ENCODE measurements at places on chromosomes 1 and 21. TPM values are rescaled to one million over a fixed set of nuclear protein-coding genes. Genes with fewer than 3 reads are reported as not detected.

DNA sequence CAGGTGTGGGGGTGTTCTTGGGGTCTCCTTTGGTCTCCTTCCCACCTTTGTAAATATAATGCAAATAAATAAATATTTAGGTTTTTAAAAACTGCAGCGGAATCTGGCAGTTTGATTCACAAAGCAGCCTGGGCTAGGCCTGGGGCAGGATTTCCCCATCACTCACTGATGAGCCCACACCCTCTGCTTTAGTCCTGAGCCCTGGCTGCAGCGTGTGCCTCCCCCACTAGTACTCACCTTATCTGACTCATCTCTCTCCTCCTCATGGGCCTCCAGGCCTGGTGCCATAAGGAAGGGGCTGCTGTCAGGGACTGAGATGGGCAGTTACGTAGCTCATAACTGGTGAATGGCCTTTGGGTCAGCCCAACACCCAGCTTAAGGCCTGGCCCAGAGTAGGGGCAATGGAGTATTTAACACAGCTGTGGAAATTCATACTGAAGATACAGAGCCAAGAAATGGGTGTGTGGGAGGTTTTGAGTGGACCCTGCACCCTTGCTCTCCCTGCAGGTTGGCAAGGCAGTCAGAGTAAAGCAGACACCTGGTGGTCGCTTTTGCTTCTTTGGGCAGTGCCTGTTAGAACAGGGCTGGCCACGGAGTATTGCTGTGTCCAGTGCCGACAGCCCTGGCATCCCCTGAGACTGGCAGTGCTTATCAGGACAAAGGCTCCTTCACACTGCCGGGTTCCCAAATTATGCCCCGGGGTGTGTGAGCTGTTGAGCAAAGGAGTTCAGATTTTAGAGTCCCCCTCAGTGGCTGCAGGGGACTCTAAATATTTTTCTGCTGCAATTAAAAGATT, 39.7 kb downstream of the AZIN2 start:
- DNase-seq, result peak; percentile 19
- H3K27ac ChIP-seq, result no peak overlapping the region
- H3K4me1 ChIP-seq, result peaks cover under 1% of the 10 kb centered on the region
- H3K36me3 ChIP-seq, result no peaks in the 10 kb centered on the region
- no peaks in the 10 kb centered on the region for H3K27me3 ChIP-seq

- peaks cover 10% of the 10 kb centered on the region for H3K4me1 ChIP-seq
- H3K36me3 ChIP-seq, result no peaks in the 10 kb centered on the region
- H3K27ac ChIP-seq, result no peak overlapping the region
- H3K27me3 ChIP-seq, result no peaks in the 10 kb centered on the region
Measured at GRCh38 chr21:43365611-43366426, 61.1 kb downstream of the SIK1 start.

GRCh38 chr1:203325418-203326091, 20.2 kb downstream of the BTG2 start:
- DNase-seq, result no peak
- H3K4me1 ChIP-seq, result peaks cover 67% of the 10 kb centered on the region
- H3K27ac ChIP-seq, result peak overlapping the region; percentile 92
- H3K36me3 ChIP-seq, result no peaks in the 10 kb centered on the region
- H3K27me3 ChIP-seq, result no peaks in the 10 kb centered on the region
- no peak overlapping the region for H3K4me3 ChIP-seq

- DNase-seq, result no peak
- no peak overlapping the region for H3K27ac ChIP-seq
- no peak overlapping the region for H3K4me3 ChIP-seq
- no peaks in the 10 kb centered on the region for H3K36me3 ChIP-seq
Measured at GRCh38 chr1:87826681-87827251, 498.1 kb downstream of the LMO4 start.

GRCh38 chr1:156751451-156751756, at the start of gene HDGF:
TSS of gene HDGF (minus strand) at chr1:156751675. CDS start at chr1:156751429, 246 bp downstream.
- DNase-seq, result no peak
- H3K4me1 ChIP-seq, result peaks cover 54% of the 10 kb centered on the region
- H3K36me3 ChIP-seq, result no peaks in the 10 kb centered on the region

GRCh38 chr1:48955774-48956173, 179.1 kb upstream of the BEND5 start:
- DNase-seq, result peak; percentile 53
- no peaks in the 10 kb centered on the region for H3K27me3 ChIP-seq
- no peak overlapping the region for H3K27ac ChIP-seq
- no peaks in the 10 kb centered on the region for H3K36me3 ChIP-seq

- H3K4me3 ChIP-seq, result no peak overlapping the region
- H3K27ac ChIP-seq, result no peak overlapping the region
- peak; percentile 68 for DNase-seq
- no peaks in the 10 kb centered on the region for H3K4me1 ChIP-seq
Measured at GRCh38 chr1:7292714-7293419, 478.2 kb upstream of the VAMP3 start.

SERPINC1 gene
- total RNA-seq, result not detected

DCDC2B gene
- total RNA-seq, result not detected
